T-cell (primary cell): ENCODE measurements at places on chromosomes 5 and 9.

- no peak for DNase-seq
Measured at GRCh38 chr9:72615931-72616330, 94.5 kb downstream of the TMC1 start.

- no peak for DNase-seq
Measured at GRCh38 chr5:78765116-78765515, 116.5 kb upstream of the LHFPL2 start.

DNA sequence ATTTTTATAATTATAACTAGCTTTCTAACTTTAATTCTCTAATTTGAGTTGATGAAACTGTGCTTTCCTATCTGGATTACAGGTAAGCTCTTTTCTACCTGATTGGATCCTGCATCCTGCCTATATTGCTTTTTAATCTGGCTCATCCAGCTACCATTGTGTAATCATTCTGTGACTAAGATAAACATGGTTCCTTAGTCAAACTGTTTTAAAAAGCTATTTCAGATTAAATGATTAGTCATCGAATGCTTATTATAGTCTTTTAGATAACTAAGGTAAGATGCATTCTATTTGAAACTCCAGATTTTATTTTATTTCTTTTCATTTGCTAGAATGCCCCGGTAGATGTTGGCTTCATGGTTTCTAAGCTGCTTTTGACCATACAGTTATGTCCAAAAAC, 50.7 kb downstream of the ICE1 start:
- no peak for DNase-seq

DNA sequence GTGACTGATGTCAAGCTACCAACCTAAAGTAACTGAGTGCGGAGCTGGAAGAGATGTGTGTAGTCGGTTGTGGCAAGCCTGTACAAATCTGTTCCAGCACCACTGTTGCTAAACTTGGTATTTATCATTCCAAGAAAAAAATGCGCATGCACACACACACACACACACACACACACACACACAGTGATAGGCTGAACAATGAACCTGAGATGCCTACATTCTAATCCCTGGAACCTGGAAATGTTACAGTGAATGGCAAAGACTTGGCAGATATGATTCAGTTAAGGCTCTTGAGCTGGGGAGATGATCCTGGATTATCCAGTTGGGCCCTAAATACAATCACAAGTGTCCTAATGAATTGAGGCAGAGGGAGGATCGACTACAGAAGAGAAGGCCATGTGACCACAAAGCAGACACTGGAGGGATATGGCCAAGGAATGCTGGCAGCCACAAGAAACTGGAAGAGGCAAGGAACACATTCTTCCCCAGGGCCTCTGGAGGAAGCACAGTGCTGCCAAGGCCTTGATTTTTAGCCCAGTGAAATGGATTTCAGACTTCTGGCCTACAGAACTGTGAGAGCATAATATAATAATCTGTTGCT, 49.7 kb upstream of the LHFPL2 start:
- no peak for DNase-seq

- no peak for DNase-seq
Measured at GRCh38 chr9:72936266-72936665, 16.6 kb downstream of the ALDH1A1 start.
